ENCODE measurements at places on chromosomes 12 and 14. TPM values are rescaled to one million over a fixed set of nuclear protein-coding genes. Genes with fewer than 3 reads are reported as not detected.

DNA sequence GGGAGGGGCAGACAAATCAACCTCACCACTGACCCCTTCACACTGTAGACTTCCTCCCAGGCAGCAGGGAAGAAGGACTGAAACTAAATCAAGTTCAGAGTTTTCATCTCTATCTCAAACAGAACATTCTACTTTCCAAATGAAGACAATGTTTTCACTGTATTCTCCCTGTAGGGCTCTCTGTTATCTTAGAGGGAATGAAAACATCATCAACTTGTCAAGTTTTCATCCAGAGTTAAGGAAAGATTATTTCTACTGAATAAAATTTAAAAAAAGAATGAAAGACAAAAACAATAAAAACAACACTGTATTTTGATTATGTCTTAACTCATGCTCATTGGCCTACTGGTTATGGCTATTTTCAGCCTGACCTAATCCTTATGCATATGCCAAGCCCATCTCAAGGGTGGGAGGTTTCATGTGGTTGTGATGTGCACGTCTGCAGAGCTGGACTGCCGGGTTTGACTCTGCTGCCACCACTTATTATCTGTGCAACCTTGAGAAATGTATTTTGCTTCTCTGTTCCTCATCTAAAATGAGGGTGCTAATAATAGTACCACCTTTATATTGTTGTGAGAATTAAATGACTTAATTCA, 152.0 kb upstream of the AVPR1A start:
- peaks cover 5% of the 10 kb centered on the region for H3K4me1 ChIP-seq
- H3K4me3 ChIP-seq, result no peak overlapping the region
- no peak for DNase-seq
- no peak overlapping the region for H3K27ac ChIP-seq

GRCh38 chr12:123945287-123946151, 27.1 kb downstream of the CCDC92 start:
- no peaks in the 10 kb centered on the region for H3K27me3 ChIP-seq
- peaks cover 55% of the 10 kb centered on the region for H3K36me3 ChIP-seq
- peaks cover 1% of the 10 kb centered on the region for H3K4me1 ChIP-seq
- no peak for DNase-seq

DNA sequence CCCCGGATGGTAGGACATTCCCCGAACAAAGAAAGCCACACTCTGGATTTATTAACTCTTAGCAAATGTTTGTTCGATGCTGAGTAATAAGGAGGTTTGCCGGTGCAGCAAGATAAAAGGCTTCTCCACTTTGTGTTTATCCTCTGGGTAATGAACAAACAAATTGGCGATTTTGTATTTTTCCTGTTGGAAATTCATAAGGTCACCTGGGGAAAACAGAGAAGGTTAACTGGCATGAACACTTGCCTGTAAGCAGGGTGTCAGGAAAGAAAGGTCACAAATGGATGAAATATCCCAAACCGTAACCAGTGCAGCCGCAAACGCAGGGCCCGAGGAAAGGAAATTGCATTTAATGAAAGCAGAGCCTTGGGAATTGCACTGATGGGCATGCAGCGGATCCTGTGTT, 132.8 kb downstream of the RMST start:
- H3K36me3 ChIP-seq, result peaks cover 2% of the 10 kb centered on the region
- DNase-seq, result no peak
- peak overlapping the region; percentile 62 for H3K27ac ChIP-seq
- no peaks in the 10 kb centered on the region for H3K27me3 ChIP-seq

- DNase-seq, result no peak
- no peaks in the 10 kb centered on the region for H3K36me3 ChIP-seq
- H3K4me3 ChIP-seq, result no peak overlapping the region
- H3K4me1 ChIP-seq, result no peaks in the 10 kb centered on the region
Measured at GRCh38 chr12:57568838-57569237, 19.0 kb downstream of the KIF5A start.

- DNase-seq, result no peak
- no peaks in the 10 kb centered on the region for H3K36me3 ChIP-seq
- peaks cover 11% of the 10 kb centered on the region for H3K4me1 ChIP-seq
- H3K27me3 ChIP-seq, result peaks cover 48% of the 10 kb centered on the region
Measured at GRCh38 chr12:6693832-6694355, 4.7 kb upstream of the ZNF384 start.

DNA sequence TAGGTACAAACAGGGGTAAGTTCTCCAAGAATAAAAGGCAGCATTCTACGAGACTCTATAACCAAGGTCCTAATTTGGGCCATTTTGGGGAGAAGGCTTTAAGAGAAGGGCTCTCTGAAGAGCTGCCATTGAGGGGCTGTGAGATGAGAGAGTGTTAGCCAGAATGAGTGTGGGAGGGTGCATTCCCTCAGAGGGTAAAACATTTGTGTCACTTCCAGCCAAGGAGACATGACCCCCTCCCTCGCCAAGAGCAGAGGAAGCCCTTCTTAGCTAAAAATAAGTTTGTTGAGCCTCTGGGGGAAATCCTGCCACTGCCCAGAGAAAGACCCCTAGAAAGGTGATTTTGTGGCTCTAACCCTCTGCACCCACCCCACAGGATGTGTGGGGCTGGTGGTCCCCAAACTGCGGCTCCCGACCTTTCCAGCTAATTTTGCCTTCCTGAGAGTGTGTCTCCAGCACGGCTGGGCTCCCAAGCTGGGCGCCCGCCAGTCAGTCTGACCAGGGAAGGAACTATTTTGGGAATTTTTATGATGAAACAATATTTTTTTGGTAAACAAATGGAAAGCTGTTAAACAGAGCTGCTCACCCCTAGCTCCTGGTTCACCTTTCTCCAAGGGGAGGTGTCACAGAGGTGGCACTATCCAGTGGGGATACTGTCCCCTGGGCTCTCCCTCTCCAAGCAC, 65.9 kb upstream of the JDP2 start:
- peaks cover 39% of the 10 kb centered on the region for H3K27me3 ChIP-seq
- DNase-seq, result no peak
- no peak overlapping the region for H3K4me3 ChIP-seq
- peaks cover 8% of the 10 kb centered on the region for H3K4me1 ChIP-seq
- H3K36me3 ChIP-seq, result no peaks in the 10 kb centered on the region
- no peak overlapping the region for H3K27ac ChIP-seq

DNA sequence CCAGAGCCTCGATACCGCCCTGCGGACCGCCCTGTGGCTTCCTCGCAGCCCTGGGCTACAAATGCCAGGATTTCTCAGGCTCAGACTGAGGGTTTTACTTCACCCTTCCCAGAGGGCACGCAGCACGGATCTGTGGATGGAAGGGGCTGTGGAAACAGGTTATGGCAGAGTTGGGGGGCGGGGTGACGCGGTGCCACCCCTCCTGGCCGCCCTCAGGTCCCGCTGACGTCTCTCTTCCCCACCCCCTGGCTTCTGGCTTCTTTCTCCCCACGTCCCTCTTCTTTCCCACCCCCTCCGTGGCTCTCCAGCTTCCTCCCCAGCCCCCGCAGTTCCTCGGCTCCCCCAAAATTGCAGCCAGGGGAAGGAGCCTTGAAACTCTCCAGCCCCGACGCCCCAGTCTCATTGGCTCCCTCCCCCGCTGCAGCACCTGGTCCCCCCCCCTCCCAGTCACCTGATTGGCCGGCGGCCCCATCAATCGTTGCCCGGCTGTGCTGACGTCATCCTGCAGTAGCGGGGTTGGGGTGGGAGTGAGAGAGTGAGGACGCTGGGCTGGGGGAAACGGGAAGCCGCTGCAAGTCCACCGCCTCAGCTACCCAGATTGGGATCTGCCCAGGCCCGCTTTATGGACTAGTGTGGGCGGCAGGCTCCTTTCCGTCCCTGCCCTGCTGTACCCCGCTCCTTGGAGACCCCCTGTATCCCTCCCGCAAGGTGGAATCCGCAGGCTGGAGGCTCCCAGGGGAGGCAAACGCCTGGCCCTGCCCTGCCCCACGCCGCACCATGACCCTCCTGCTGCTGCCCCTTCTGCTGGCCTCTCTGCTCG, at the start of gene CLSTN3:
CLSTN3 (plus strand) TSS at position 500 of the 820 bp plus-strand sequence; CDS start at position 778, 278 bp downstream.
- H3K27ac ChIP-seq, result peak within 1 kb of the TSS; percentile 90
- peaks cover 49% of the 10 kb centered on the region for H3K4me1 ChIP-seq
- H3K4me3 ChIP-seq, result peak within 1 kb of the TSS; percentile 87
- no peaks in the 10 kb centered on the region for H3K27me3 ChIP-seq
- H3K36me3 ChIP-seq, result peaks cover 13% of the 10 kb centered on the region

DNA sequence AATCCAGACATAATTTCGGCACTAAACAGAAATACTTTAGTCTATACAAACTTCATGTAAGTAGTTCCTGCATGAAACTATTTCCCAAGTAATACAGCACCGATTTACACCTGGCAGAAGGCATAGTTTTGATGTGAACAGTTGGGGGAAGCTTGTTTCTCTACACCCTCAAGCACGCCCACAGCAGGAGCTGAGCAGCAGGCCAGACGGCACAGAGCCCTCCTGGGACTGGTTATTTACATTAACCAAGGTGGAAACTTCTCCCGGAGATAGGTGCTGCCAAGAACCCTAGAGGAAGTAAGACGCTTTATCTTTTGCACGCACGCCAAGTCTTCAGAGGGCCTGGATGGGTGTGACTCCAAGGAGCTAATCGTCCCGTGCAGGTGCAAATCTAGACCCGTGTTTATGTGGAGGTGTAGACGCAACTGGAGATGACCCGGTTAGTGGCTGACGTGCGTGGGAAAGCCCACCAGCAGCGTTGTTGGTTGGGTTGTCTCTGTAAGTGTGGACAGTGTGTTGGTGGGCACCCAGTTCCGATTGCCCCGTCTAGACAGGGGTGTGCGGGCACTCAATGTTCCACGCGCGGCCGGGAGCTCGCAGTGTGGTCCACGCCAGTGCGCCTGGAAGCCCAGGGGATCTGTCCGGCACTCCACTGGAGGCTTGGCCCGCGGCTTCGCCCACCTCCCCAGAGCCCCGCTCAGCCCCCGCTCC, 767 bp upstream of the TCP11L2 start:
- H3K27ac ChIP-seq, result peak overlapping the region; percentile 70
- peak; percentile 9 for DNase-seq
- peaks cover 4% of the 10 kb centered on the region for H3K4me1 ChIP-seq
- H3K4me3 ChIP-seq, result peak overlapping the region; percentile 77
- no peaks in the 10 kb centered on the region for H3K36me3 ChIP-seq

GRCh38 chr12:132886529-132887477, 602 bp downstream of the CHFR start:
- H3K27me3 ChIP-seq, result peaks cover 20% of the 10 kb centered on the region
- H3K4me1 ChIP-seq, result peaks cover 4% of the 10 kb centered on the region
- H3K27ac ChIP-seq, result peak overlapping the region; percentile 74

DNA sequence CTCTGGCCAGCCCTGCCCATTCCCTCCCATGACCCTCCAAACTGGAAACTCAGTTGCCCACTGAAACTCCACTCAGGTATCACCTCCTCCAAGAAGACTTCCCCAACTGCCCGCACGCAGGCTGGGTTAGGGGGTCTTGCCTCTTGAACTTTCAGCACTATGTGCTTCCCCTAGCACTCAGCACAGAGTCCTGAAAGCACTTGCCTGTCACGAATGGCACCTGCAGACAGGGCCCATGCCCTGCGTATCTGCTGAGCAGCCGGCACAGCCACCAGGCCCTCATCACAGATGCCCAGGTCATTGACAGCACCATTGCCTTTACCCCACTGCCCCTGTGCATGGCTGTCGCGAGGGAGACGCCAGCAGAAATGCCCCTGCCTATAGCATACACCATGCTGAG, 11.2 kb downstream of the CCDC88C start:
- peaks cover 20% of the 10 kb centered on the region for H3K36me3 ChIP-seq
- H3K4me3 ChIP-seq, result no peak overlapping the region
- H3K27ac ChIP-seq, result no peak overlapping the region
- no peaks in the 10 kb centered on the region for H3K27me3 ChIP-seq

DNA sequence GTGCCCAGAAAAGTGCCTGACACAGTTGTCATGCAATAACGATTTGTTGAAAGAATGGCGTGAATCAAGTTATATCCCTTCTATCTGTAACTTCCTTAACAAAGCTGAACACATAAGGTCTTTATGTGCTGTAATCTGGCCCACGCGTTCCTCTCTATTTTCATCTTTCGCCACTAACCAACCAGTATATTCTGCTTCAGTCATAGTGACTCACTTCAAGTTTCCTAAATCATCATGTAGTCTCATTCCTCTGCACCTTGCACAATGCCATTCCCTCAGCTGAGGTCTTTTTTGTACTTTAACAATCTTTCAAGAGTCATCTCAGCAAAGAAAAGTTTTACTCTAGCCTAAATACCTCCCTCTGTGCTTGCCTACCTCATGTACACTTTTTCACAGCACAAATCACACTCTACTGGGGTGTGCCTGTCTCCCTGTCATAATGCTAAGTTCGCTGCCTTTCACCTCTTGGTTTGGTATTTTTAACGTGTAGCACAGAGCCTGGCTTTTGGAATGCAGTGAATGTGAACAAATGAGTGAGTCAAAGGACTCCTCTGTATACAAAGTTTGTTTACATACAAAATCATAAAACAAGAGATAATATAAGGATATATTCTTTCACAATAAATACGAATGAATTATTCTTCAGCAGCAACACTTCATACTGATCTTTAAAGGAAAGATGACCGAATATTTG, 2.9 kb upstream of the CMAS start:
- peaks cover 19% of the 10 kb centered on the region for H3K27me3 ChIP-seq
- H3K27ac ChIP-seq, result no peak overlapping the region
- H3K36me3 ChIP-seq, result no peaks in the 10 kb centered on the region
- no peak for DNase-seq
- no peak overlapping the region for H3K4me3 ChIP-seq

GRCh38 chr12:53068811-53069585, 10.2 kb downstream of the SPRYD3 start:
- no peaks in the 10 kb centered on the region for H3K27me3 ChIP-seq
- H3K27ac ChIP-seq, result no peak overlapping the region
- H3K4me3 ChIP-seq, result no peak overlapping the region
- H3K36me3 ChIP-seq, result peaks cover 16% of the 10 kb centered on the region
- no peak for DNase-seq

DNA sequence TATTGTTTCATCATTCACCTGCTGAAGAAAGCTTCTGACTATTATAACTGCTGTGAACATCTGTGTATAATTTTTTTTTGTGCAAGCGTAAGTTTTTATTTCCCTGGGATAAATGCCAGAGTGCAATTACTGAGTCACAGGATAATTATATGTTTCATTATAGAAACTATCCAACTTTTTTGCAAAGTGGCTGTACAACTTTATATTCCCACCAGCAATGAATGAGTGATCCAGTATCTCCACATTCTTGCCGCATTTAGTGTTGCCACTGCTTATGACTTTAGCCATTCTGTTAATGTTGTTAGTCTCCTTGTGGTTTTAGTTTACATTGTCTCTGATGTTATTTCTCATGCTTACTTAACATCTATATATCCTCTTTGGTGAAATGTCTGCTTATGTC, 88.1 kb upstream of the CCDC175 start:
- H3K4me3 ChIP-seq, result no peak overlapping the region
- H3K27me3 ChIP-seq, result no peaks in the 10 kb centered on the region
- no peaks in the 10 kb centered on the region for H3K4me1 ChIP-seq
- no peak overlapping the region for H3K27ac ChIP-seq
- no peak for DNase-seq

GRCh38 chr12:15662303-15662980, 126.7 kb downstream of the EPS8 start:
- H3K4me1 ChIP-seq, result no peaks in the 10 kb centered on the region

- H3K4me3 ChIP-seq, result no peak overlapping the region
- H3K36me3 ChIP-seq, result no peaks in the 10 kb centered on the region
- H3K27ac ChIP-seq, result no peak overlapping the region
- no peaks in the 10 kb centered on the region for H3K4me1 ChIP-seq
Measured at GRCh38 chr12:52628841-52629240, 10.5 kb upstream of the KRT73 start.

AEBP2 gene
- 64.9 TPM for total RNA-seq

TPPP2 gene
- total RNA-seq, result not detected

TAS2R50 gene
- 2.7 TPM for total RNA-seq

KRT73 gene
- not detected for total RNA-seq

SLC35F4 gene
- total RNA-seq, result 0.14 TPM

KRT79 gene
- not detected for total RNA-seq

FITM1 gene
- 1.9 TPM for total RNA-seq

TSHR gene
- total RNA-seq, result 0.24 TPM

ESR2 gene
- 0.29 TPM for total RNA-seq

GUCY2C gene
- 1.2 TPM for total RNA-seq

FCF1 gene
- total RNA-seq, result 48.8 TPM
